ENCODE measurements at places on chromosomes 1 and 21.
A peak's percentile ranks its signal among the peaks of the same experiment; 100 is the strongest.

DNA sequence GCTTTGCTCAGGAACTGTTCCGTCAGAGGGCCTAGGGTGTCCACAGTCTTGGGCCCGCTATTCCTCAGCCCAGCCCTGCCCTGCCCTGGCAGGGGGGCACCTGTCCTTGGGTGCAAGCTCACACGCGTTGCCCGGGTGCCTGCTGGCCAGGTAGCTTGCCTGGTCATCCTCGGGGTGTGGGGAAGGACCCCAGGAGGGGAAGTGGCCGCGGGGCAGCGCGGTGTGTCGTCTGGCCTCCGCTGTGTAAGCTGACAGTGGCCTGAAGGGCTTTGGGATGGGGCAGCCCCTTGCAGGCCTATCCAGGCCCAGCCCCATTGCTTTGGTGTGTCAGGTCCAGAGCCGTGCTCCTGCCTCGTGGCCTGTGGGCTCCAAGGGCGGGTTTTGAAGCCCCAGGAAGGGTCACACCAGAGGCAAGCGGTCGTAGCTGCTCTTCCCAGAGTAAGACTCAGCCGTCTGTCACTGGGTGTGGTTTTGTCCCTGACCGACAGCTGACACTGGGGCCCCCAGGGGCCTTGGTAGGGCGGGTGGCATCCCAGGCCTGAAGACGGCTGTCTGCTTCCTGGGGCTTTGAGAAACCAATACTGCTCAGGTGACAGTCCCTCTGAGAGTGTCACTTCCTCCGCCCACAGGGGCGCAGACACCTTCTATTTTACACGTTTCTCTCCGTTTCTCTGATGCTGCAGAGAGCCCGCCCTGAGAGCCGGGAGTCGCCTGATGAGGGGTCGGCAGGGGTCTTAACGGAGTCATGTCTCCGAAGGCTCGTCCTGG lies 72.1 kb downstream of the SKI start:
- DNase-seq: no peak

DNA sequence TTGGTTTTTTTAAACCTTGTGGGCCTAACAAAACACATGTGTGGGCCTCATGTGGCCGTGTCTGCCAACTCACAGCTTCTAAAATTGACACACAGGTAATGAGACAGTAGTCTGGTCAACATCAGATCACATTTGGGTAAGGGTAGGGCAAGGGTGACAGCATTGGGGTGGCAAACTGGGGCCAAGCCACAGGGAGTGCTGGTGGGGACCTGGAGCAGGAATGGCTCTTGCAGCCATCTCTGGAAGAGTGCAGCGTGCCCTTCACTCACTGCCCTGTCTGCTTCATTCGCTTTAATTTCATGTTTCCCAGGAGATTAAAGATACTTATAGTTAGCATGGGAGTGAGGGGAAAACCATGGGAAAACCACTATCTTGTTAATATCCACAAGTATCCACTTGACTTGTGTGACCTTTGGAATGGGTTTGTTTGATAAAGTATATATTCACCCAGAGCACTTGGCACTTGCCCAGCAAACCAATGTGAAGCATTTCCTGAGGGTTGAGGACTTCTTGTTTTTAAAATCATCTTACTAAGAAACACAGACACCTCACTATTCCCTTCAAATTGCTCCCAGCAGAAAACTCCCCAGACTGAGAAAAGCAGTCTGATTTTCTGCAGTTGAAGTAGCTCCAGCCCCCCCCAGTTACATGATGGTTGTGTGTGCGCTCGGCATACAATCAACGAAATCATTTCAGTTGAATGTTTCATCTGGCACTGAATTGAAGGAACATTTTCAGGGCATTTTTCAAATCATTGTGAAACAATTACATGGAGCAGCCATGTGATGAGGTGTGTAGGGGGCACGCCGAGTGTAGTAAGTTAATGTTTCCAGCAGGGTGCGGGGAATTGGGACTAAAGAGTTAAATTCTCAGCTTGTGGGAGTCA lies 175.7 kb downstream of the VPS13D start:
- DNase-seq: peak; percentile 24

- DNase-seq: no peak
These were observed 44.9 kb upstream of the TNFSF18 start for GRCh38 chr1:173095632-173096031.

- DNase-seq: no peak
These were observed 57.0 kb downstream of the HLCS start for GRCh38 chr21:36909423-36909822.

DNA sequence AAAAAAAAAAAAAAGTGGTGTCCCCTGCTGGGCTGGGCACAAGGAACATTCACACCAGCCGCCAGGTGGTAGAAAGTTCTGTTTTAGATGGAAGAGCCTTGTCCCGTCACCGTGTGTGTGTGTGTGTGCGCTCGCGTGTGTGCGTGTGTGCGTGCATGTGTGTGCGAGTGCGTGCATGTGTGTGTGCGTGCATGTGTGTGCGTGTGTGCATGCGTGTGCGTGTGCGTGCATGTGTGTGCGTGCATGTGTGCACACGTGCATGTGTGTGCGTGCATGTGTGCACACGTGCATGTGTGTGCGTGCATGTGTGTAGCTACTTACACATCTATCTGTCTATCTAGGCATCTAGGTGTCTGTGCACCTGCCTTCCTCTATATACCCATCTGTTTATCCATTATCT lies 491.7 kb downstream of the NPHP4 start:
- no peak for DNase-seq

GRCh38 chr1:16068356-16069270 lies 4.8 kb downstream of the FAM131C start:
- DNase-seq: no peak

DNA sequence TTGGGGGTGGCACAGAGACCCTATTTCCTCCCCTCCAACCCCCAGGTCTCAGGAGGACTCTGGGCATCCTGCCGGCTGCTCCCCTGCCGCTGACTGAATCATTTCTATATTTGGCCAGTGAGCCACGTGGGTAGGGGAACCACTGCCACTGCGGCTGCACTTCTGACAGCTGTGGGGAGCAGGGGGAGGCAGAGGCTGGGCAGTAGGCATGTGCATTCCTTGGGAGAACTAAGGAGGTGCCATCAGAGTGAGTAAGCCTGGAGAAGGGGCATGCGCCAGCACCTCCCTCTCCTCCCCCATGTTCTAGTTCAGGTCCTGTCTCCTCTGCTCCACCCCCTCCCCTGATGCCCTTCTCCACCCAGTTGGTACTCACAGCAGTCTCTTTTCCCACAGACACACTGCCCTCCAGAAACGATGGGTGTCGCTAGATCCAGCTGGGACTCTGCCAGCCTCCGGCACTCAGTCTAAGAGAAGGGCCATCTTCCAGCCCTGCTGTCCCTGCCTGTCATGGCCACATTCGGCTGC lies 12.0 kb downstream of the PPFIA4 start:
- peak; percentile 64 for DNase-seq

GRCh38 chr1:8752921-8753713 lies 64.3 kb downstream of the RERE start:
- no peak for DNase-seq
